Cortex of kidney (tissue), 1 donor: ENCODE measurements at places on chromosomes 7 and 10.

- DNase-seq, result no peak
Measured at GRCh38 chr10:21517134-21518031, 8.1 kb downstream of the SKIDA1 start.

DNA sequence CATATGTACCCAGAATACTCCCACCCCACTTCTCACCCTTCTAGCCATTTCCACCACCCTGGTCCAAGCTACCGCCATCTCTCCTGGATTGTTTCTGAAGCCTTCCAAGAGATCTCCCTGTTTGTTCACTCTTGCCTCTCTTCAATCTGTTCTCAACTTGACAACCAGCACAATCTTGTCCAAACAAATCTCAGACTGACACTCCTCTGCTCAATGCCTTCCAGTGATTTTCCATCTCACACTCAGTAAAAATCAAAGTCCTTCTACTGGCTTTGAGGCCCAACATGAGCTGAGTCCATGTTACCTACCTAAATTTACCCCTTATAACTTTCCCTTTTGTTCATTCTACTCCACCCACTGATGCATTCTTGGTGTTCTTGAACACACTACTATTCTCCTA lies 33.2 kb upstream of the TMEM140 start:
- no peak for DNase-seq

DNA sequence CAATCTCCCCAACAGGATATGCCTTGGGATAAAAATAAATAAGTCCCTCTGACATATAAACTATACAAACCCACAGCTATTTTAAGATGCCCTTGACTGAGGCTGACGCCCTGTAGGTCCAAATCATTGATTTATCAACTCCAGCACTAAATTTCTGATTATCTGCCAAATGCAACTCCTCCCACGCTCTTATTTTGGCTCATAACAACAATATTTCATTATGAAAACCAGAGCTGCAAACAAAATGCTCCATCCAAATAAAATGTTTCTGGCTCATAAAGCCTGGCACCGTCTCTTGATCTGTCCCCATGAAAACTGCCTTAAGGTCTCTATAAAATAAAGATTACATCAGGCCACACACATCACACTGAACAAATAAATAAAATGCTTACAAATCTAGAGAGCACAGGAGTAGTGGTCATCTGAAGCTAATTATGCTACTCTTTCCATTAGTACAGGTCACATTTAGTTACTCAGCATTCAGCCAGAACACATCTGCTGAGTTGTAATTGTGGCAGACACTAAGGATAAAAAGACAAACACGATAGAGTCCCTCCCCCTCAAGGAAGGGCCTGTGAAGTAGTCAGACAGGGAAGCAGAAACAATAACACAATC lies 28.8 kb downstream of the CACUL1 start:
- no peak for DNase-seq

- no peak for DNase-seq
Measured at GRCh38 chr10:84241185-84241790, at the start of gene LRIT1. TSS of gene LRIT1 (minus strand) at chr10:84241546. CDS start at chr10:84241439, 107 bp downstream.

- DNase-seq, result no peak
Measured at GRCh38 chr7:27316311-27316710, 73.7 kb downstream of the EVX1 start.

GRCh38 chr10:61663466-61663865 lies 737 bp downstream of the CABCOCO1 start:
- no peak for DNase-seq

- no peak for DNase-seq
Measured at GRCh38 chr10:97018251-97019212, 167.2 kb downstream of the SLIT1 start.

DNA sequence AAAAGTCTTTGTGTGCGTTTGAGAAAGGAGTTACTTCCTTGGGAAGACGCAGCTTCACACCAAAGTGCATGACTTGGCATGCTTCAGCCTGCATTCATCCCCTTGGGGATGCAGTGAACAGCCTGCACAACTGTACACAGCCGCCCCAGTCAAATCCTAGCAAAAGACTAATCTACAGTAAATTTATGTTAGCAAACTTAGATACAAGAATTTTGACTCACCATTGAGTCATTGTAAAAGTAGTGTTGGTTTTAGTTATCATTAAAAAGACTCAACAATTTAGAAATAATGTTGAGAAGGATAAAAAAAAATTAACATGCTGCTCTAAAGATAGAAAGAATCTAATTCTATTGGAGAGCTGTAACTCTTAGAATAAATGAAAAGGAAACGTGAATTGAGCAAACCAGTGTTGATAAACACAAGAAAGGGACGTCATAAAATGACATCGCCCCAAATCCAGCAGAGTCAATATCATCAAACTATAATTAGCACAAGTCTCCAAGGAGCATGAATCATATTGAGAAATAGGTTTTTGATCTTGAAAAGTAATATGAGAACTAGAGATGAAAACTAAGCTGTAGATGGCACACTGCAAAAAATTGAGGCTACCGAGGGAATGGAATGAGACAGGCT lies 11.9 kb upstream of the OPTN start:
- DNase-seq, result no peak

DNA sequence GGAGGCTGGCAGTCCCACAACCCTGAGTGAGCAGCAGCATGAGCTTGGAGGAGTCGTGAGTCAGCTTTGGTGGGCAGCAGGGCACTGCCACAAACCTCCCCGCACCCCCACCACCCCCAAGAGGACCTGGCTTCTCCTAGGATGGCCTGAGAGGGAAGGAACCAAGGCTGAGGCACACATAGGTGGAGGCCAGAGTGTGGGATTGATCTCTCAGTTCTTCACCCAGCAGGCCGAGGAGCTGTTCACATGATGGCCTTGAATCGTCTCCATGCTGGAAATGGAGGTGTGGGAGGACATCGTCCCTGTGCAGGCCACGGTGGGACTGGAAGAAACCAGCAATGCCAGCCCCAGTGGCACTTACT lies 17.4 kb upstream of the GDF10 start:
- DNase-seq, result no peak

- DNase-seq, result no peak
Measured at GRCh38 chr10:35216303-35216905, 89.8 kb downstream of the CREM start.

- no peak for DNase-seq
Measured at GRCh38 chr10:12852687-12853086, 148.8 kb downstream of the CCDC3 start.

DNA sequence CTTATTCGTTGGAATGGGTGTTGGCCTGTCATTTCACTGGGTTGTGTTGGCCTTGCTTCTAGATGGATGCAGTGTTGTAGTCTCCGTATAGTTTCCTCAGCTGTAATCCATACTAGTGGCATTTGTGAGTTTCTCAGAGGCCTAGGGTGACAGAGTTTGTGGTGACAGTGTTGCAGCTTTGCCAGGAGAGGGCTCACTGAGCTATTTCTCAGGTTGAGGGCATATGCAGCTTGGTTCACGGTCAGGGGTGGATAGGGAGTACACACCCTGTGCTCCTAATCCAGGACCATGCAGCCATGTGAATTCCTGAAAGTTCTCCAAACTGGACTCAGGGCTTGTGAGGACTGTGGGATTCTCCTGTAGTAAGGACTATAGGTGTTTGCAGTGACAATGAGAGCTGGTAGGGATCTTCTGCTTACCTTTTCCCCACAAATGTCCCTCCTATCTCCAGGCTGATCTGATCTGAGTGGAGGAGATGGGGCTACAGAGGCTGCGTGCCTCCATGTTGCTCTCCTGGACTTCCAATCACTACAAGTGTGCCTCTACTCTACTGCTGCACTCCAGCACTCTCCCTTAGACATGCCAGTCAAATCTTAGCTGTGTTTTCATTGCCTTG lies 229.0 kb downstream of the STK31 start:
- DNase-seq, result no peak

GRCh38 chr7:46391231-46392201 lies 470.4 kb upstream of the IGFBP3 start:
- DNase-seq, result no peak

DNA sequence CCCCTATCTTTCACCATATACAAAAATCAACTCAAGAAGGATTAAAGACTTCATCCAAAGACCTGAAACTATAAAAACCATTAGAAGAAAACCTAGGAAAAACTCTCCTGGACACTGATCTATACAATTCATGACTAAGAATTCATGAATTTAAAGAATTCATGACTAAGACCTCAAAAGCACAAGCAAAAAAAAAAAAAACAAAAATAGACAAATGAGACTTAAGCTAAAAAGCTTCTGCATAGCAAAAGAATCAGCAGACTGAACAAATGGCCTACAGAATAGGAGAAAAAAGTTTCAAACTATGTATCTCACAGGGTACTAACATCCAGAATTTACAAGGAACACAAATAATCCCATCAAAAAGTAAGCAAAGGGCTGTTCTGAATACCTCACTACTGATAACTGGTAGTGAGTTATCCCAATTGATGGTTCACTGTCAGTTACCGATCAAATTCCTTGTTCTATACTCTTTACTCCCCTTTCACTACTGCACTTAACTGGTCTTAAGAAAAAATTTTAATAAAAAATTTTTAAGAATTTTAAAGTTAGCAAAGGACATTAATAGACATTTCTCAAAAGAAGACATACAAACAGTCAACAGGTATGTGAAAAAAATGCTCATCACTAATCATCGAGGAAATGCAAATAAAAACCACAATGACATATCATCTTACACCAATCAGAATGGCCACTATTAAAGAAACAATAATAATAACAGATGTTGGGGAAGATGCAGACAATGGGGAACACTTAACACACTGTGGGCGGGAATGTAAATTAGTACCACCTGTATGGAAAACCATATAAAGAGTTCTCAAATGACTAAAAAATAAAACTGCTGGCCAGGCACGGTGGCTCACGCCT lies 33.2 kb downstream of the KMT2C start:
- no peak for DNase-seq

- DNase-seq, result no peak
Measured at GRCh38 chr7:129295015-129295423, 70.2 kb downstream of the AHCYL2 start.

GRCh38 chr7:140774371-140774770 lies 77.9 kb downstream of the NDUFB2 start:
- DNase-seq, result no peak

DNA sequence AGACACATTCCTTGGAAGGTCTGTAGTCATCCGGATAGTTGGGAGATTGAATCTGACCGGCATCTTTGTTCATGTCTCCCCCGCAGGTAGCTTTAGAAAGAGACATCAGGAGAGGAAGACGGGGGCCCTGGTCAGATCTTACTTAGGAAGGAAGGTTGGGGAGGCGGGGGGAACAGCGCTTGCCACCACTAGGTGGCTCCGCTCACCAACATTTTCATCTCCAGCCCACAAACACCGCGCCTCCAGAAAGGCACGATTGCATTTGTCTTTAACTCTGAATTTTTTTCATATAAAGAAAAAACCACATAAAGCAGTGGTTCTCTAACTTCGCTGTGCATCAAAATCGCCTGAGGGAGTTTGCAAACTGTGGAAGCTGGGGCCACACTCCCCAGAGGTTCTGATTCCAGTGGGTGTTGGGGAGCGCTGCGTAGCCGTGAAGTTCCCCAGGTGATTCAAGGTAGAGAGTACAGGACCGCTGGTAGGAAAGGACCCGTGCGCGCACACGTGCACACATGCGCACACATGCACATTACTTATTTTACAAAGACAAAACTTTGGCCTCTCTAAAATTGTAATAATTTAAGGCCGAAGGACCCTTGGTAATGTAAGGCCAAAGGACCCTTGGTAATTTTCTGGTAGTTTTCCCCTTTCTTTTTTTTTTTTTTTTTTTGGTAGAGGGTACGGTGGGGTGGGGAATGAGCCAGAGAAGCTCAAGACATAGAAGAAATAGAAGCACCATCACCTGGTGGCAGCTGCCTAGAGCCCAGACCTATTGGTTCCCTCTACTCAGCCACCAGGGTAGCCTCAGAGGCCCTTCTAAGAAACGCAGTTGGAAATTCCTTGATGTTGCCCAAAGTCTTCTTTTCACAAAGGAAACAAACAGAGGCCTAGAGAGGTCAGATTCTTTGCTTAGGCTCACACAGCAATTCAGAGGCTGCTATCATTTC lies 37.4 kb upstream of the OPALIN start:
- DNase-seq, result no peak

GRCh38 chr7:102236592-102237287 lies 49.9 kb upstream of the SH2B2 start:
- DNase-seq, result no peak

DNA sequence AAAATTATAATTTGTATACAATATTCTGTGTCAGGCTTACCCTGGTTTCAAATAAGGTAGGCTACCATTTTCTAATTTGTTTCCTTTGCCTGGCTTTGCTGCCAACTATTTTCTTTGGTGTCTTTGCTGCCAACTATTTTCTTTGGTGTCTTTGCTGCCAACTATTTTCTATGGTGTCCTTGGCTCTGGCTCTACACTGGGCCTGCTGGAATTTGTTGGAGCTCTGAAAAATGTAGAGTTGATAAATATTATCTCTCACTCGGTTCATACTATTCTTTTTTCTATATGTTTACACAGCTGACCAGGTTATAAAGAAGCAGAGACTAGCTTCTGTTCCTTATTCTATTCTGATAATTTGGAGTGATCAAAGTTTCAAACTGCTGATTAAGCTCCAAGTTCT lies 768.0 kb upstream of the PHF14 start:
- no peak for DNase-seq

DNA sequence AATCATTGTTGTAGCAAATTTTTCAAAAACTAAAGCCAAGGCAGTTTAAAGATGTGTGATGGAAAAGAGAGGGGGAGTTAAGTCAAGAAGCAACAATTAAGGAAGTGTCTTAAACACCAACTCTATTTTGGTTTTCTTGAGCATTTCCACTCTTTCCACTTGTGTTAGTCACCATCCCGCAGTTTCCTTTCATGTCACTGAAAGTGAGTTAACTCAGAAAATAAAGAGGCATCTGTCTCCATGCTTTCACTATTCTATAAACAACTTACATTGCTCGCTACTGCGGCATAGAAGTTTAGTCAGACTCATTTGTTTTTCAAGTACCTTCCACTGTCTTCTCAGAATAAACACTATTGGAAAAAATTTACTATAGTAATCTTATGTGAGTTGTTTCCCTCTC lies 284.9 kb upstream of the SEMA3D start:
- no peak for DNase-seq
